ENCODE measurements at places on chromosomes 11 and 22. TPM values are rescaled to one million over a fixed set of nuclear protein-coding genes. Genes with fewer than 3 reads are reported as not detected.

The OR9G1 gene
- not detected for total RNA-seq

The MYOD1 gene
- total RNA-seq = not detected

The F2 gene
- not detected for total RNA-seq

The TTC12 gene
- 7.5 TPM for total RNA-seq

The TEX12 gene
- total RNA-seq = not detected

The DCHS1 gene
- total RNA-seq = 12.6 TPM

The TMEM179B gene
- 51.1 TPM for total RNA-seq

The FAM227A gene
- 0.63 TPM for total RNA-seq

The MS4A1 gene
- total RNA-seq = 0.96 TPM

The GRM5 gene
- total RNA-seq = not detected

The TOP3B gene
- 23.5 TPM for total RNA-seq

The MUC6 gene
- not detected for total RNA-seq

The MAP6 gene
- total RNA-seq = 3.7 TPM

The MMP3 gene
- total RNA-seq = not detected

The AIFM3 gene
- 2.6 TPM for total RNA-seq

The SYT8 gene
- total RNA-seq = not detected

The ACRV1 gene
- total RNA-seq = not detected

The VPREB1 gene
- not detected for total RNA-seq

The WDR74 gene
- 40.3 TPM for total RNA-seq

The C11orf87 gene
- 0.32 TPM for total RNA-seq

The C11orf42 gene
- not detected for total RNA-seq

The VSTM5 gene
- total RNA-seq = not detected

The TP53AIP1 gene
- total RNA-seq = not detected

The MMP12 gene
- total RNA-seq = not detected

The ISX gene
- total RNA-seq = not detected

The UBTFL1 gene
- not detected for total RNA-seq

The EWSR1 gene
- 190 TPM for total RNA-seq

The YPEL4 gene
- total RNA-seq = 0.63 TPM

Data from omental fat pad (tissue), 4 donors.